Neural progenitor cell (in vitro differentiated cells): ENCODE measurements at places on chromosomes 11 and 22. TPM values are rescaled to one million over a fixed set of nuclear protein-coding genes. Genes with fewer than 3 reads are reported as not detected.

- DNase-seq, result no peak
Measured at GRCh38 chr22:45583504-45583903, 80.8 kb downstream of the FBLN1 start.

DNA sequence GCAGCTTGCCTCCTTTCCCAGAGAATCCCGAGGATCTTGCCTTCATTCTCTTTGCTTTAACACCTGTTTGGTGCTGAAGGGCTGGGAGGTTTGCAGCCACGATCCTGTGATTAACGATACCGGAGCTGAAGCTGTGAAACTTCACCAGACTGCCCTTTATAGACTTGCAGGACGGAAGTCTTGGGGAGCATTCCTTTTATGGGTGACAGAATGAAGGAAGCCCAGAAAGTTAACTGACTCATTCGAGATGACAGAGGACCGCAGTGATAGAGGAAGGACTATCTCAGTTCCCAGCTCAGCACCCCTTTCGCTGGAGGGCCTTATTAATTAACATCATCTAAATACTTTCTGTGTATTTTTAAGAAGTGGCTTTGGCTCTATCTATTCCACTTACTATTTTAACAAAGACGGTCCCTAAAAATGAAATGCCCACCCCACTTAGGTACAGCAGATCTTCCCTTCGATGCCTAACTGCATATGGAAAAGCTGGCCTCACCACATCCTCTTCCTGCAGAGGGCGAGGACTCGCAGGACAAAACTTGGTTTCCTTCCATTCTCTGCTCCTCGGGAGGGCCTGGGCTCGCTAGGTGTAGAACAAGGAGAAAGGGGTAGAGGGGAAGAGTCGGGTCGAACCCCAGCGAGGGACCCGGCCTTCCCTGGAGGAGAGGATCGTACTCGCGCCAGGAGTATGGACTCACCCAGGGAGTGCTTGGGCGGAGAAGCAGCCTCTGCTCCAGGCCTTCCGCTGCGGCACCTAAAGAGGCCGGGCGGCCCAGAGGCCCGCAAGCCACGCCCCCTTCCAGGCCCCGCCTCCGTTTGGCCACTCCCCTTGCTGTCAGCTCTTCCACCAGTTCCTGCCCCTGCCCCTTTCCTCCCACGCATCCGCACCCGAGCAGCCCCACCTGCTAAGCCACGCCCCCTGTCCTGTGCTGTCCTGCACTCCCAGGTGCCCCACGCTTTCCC is 30.7 kb upstream of the USP47 start:
- no peak for DNase-seq

GRCh38 chr11:76033699-76034098 is 172.6 kb downstream of the WNT11 start:
- no peak for DNase-seq

GRCh38 chr11:76791861-76792260 is 8.7 kb downstream of the TSKU start:
- DNase-seq, result no peak

DNA sequence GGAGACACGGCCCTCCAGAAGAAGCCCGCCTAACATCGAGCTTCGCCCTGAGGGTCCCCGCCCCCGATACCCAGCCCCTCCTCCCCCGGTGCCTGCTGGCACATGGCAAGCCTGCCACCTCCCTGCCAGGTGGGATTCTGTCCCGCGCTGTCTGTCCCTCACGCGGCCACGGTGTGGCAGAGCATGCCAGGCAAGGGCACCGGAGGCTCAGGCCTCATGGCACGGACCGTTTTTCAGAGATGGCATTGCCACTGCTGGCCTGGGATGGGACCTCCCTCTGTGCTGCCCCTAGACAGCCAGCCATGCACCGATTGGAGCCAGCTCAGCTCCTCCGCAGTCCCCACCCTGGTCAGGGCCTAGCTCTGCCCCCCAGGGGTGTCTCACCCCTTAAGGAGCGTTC is 19.4 kb downstream of the MRPL23 start:
- DNase-seq, result no peak

GRCh38 chr11:101441747-101442146 is 142.1 kb downstream of the TRPC6 start:
- no peak for DNase-seq

GRCh38 chr11:111322534-111322933 is 24.2 kb downstream of the POU2AF3 start:
- no peak for DNase-seq

DNA sequence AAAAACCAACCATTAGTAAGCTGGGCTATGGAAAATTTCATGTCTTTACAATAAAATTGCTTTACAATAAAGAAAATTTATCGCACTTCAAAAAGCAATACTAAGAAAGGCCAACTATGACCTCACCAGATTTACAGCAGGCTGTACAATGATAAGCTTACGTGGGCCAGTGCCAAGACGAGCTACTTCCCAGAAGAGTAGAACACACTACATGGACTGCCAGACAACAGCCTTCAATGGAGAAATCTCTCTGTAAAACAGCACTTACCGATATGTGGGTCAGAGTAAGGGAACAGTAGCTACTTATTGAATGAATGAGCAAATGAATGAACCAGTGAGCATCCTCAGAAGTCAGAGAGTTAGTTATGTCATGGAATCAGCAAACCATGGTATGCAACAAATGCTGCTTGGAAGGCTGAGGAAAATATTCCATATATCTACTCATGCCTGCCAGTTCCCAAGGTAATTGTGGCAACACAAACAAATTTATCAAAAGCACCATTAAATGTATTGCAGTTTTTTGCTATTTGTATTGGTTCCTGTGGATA is 74.4 kb downstream of the SLC36A4 start:
- no peak for DNase-seq

Gene TKFC
- total RNA-seq, result 27.3 and 79.3 TPM in 2 replicates

DNA sequence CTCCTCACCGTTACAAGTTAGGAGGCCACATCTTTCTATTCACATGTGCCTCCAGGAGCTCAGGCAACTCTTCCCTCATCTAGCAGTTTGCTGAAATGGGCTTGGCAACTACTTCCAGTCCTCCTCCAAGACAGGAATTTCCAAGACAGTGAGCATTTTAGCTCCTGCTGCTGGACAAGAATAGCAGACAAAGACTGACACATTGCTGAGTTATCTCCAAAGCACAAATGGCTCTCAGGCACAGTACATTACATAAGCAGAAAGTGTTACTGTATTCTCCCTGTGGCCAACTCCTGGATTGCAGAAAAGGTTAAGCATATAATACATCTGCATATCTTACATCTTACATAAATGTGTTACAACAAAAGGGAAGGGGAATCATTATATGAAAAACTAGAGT is 83.2 kb upstream of the POU2AF2 start:
- DNase-seq, result no peak
